CD4-positive, alpha-beta T cell treated with Interleukin-2 at 100 ng/mL for 4 hours (primary cell): ENCODE measurements at places on chromosomes 1 and 21.

GRCh38 chr1:17828991-17829390 lies 73.9 kb downstream of the ACTL8 start:
- no peak for DNase-seq

GRCh38 chr1:155185783-155186066 lies 12.1 kb downstream of the TRIM46 start:
- no peak for DNase-seq

DNA sequence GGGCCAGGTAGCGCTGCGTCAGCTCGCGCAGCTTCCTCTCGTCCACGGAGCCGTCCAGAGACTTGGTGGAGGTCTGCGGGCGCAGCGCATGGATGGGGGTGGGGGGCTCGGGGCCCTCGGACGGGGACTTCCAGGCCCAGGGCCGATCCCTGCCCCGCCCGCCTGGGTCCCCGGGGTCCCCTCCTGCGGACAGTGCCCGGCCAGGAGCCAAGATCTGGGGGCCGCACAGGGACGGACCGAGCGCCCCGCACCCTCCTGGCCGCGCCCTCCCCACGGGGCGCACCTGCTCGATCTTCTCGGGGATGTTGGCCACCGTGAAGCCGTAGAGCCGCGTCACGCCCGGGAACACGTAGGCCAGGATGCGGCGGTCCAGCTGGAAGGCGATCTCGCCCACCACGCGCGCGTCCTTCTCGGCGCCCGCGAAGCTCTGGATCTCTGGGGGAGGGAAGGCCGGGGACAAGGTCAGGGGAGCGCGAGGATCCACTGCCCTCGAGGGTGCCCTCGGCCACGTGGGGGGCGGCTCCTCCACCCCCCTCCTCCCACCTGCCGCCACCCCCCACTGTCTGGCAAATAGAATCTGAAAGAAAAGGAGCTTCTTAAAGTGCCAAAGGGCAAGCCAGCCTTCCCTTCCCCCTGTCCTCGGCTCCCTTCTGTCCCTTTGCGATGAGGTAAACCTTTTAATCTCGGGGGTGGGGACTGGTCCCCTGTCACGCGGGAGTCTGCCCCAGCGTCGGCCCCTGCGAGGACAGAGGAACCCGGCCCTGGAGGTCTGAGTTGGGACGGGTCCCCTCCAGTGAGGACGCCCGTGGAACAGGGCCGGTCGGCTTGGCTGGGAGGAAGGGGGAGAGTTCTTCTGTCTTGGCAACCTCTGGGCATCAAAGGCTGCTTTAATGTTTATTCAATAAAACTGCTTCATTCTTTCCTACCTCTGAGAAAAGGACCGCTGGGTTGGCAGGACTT lies 6.5 kb upstream of the FTCD start:
- no peak for DNase-seq

DNA sequence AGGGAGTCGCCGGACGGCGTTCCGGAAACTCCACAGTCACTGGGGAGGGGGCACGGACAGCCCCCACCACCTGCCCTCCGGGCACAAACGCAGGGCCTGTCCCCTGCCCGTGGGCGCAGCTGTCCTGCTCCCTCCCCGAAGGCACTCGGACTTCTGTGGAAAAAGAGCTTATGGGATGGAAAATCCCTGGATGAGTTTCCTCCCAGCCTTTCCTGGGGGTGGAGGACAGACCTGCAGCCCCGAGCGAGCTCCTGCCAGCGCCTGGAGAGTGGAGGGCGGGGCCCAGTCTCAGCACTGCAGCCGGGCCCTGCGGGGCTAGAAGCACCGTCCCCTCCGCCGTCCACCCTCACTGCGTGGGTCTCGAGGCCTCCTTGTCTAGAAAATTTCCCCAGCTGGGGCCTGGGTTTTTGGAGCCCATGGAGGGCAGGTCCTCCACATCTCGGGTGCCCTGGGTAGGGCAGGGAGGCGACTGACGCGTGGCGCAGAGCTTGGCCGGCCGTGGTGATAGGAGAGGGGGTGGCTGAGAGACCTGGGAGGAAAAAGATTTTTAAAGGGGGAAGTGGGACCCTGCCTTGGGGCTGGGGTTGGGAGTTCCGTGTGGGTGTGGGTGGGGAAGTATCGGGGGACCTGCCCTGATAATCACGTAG lies 6.4 kb upstream of the COL6A1 start:
- no peak for DNase-seq

- peak; percentile 32 for DNase-seq
These were observed 13.8 kb downstream of the ENSA start for GRCh38 chr1:150615346-150616201.

GRCh38 chr1:97545446-97545845 lies 375.4 kb downstream of the DPYD start:
- no peak for DNase-seq

- peak; percentile 60 for DNase-seq
These were observed 2.0 kb upstream of the ATF3 start for GRCh38 chr1:212606395-212607205.

DNA sequence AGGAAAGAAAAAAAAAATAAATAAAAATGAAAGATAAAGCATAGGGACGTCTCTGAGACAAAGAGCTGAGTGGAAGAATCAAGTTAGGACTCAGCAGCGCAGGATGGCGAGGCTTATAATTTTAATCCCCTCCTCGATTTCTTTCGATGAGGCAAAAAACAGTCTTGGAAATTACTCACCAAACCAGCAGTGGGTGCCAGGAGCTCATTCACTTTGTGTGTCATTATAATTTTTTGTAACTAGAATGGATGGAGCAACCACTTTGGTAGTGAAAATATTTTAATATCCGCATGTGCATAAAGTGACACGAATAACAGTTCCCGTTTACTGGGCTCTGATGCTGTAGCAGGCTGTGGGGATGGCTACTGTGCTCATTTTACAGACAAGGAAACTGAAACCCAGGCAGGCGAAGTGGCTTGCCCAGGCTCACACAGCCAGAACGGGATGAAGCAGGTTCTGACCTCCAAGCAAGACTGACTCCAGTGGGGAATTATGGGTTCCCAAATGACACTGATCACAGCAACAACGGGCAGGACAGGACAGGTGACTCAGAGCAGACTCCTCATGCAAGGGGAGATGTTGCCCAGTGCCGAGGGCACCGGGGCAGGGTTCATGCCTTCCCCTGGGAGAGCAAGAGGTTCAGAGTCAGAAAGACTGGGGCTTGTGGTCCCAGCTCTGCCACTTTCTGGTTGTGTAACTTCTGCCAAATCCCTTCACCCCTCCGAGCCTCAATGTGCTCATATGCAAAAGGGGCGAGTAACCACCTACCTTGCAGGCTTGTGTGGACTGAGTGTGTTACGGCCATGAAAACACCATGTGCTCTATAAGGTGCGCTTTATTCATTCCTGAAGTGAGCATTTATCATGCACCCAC lies 63.6 kb downstream of the RUNX3 start:
- no peak for DNase-seq

DNA sequence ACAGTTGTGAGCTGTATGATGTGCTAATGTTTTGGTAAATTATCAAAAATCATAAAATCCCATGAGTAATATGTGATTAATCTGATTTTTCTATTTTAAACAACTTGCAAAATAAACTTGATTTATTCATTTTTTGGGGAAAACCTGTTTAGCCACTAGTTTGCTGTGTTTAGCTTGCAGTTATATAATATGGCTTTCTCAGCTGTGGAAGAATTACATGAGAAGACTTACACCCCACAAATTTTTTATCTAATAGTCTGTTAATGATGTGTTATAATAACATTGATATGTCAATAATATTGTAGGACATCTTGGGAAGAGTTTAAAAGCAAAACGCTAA lies 2.4 kb upstream of the ERRFI1 start:
- no peak for DNase-seq

- DNase-seq: no peak
These were observed 11.4 kb downstream of the SMYD2 start for GRCh38 chr1:214292322-214292721.

DNA sequence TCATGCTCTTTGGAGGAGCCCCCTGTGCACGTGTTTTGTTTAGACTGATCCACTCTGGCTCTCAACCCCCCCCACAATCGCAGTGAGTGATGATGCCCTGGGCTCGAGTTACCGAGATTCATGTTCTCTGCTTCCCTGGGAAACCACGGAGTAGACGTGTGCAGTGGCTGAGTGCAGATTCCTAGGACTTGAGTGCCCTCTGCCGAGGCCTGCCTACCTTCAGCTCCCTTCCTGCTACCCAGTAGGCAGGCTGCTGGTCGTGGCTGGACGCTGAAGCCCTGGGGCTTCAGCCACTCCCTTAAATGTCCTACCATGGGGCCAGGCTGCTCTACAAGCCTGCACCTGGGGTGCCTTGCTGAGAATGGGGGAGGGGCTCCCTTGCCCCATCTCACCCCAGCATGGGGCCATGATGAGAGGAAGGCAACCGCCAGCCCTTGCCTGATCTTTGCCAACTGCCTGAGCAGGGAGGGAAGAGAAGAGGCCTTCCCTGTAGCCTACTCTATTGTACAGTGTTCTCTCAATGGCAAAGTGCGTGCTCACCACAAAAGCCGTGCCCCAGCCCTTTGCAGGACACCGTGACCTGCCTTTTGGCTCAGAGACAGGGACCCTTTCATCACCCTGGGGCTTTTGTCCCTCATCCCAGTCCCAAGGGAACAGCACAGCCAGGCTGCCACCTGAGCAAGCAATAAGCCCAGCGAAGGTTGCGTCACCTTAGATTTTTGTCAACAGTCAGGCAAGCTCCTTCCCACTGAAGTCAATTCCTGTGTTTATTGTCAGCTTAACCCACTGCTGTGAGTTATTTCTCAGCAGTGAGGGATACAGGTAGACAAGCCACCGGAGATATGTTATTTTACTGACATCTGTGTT lies 4.1 kb upstream of the GRIK3 start:
- DNase-seq: no peak

DNA sequence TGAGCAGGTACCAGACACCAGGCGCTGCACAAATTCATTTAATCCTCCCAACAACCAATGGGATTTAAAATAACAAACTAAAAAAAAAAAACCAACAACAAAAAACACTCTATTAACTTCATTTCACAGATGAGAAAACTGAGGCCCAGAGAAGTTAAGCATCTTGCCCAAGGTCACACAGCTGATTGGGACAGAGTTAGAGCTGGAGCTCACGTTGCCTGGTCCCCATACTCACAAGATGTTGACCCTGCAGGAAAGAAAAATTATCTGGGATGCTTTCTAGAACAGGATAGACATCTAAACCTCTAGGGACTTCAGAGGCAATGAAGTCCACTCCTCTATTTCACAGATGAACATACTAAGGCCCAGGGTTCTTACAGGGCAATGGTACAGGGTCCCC lies 175.3 kb downstream of the PSMG1 start:
- no peak for DNase-seq
